ENCODE measurements at places on chromosomes 1 and 21.
A peak's percentile ranks its signal among the peaks of the same experiment; 100 is the strongest.

DNA sequence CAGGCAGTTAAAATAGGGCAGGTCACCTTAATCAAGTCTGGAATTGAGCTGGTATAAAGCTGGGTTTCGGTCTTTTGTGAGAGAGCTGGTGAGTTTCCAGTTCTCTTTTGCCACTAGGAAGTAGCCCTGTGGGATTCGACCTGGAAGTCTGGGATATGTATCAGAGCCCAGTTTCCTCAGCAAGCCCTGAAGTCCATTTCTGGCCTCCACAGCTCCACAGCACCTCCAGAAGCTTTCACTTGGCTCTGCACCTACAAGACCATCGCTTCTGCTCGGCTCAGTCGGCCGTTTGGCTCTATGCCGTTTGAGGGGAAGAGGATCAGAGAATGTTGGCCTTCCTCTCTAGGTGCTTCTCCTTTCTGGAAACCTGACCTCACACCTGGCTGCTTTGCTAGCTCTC lies 148.0 kb downstream of the GALNT2 start:
- H3K4me3 ChIP-seq = no peak overlapping the region
- H3K27ac ChIP-seq = no peak overlapping the region
- H3K36me3 ChIP-seq = no peaks in the 10 kb centered on the region
- DNase-seq = no peak
- H3K4me1 ChIP-seq = no peaks in the 10 kb centered on the region

GRCh38 chr1:240107058-240107684 lies 15.5 kb downstream of the FMN2 start:
- H3K27ac ChIP-seq = no peak overlapping the region
- H3K4me1 ChIP-seq = no peaks in the 10 kb centered on the region
- no peaks in the 10 kb centered on the region for H3K36me3 ChIP-seq
- no peaks in the 10 kb centered on the region for H3K27me3 ChIP-seq
- no peak overlapping the region for H3K4me3 ChIP-seq
- DNase-seq = no peak

DNA sequence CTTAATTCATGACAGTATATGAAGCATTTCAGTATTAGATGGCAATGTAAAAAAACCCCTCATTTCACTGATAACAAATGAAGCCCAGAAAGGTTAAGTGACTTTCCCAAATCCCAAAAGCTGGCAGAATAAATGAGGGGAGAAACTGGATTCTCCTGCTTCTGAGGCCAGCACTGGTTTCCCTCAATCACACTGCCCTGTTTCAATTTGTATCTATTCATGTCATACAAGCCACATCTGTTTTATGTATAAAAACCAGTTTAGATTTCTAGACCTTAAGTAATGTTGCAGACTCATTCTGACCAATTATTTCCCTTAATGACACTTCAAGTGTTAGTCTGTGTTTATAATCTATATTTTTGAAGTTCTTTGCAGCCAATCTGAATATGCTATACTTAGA lies 16.8 kb downstream of the PLPPR4 start:
- no peak overlapping the region for H3K4me3 ChIP-seq
- no peak for DNase-seq
- no peaks in the 10 kb centered on the region for H3K36me3 ChIP-seq
- H3K27ac ChIP-seq = no peak overlapping the region
- no peaks in the 10 kb centered on the region for H3K4me1 ChIP-seq

DNA sequence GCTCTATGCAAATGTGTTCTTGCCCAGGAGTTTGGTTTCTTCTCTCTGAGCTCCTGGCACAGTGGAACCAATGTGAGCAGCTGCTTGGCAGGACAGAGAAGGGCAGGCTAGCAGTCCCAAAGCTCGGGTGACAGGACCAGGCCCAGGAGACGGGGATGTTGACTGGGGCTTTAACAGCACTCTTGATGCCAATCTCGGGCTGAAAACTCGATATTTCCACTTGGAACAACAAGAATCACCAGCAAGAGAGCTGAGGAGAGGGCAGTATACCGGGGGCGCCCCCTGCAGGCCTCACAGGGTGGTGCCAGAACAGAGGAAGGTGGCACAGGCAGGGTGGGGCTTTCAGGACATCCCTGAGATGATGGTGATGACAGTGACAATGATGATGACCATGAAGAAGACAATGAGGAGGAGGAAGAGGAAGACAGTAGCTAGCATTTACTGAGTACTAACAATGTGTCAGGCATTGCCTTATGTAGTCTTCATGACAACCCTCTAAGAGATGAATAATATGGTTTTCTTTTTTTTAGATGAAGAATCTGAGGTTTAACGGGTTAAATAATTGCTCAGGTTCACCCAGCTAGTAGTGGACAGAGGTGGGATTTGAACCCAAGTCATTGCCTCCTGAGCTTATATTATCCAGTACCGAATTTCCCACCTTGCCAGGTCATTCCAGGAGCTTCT lies 2.7 kb upstream of the KCNJ9 start:
- no peak for DNase-seq
- no peaks in the 10 kb centered on the region for H3K4me1 ChIP-seq
- no peaks in the 10 kb centered on the region for H3K36me3 ChIP-seq
- H3K27ac ChIP-seq = no peak overlapping the region
- H3K27me3 ChIP-seq = peaks cover 49% of the 10 kb centered on the region

- no peak overlapping the region for H3K27ac ChIP-seq
- no peak overlapping the region for H3K4me3 ChIP-seq
- no peaks in the 10 kb centered on the region for H3K27me3 ChIP-seq
- no peaks in the 10 kb centered on the region for H3K4me1 ChIP-seq
- DNase-seq = no peak
- H3K36me3 ChIP-seq = no peaks in the 10 kb centered on the region
These were observed 13.8 kb upstream of the LDLRAP1 start for GRCh38 chr1:25529518-25530185.

- no peaks in the 10 kb centered on the region for H3K36me3 ChIP-seq
- peaks cover 6% of the 10 kb centered on the region for H3K4me1 ChIP-seq
- no peak for DNase-seq
These were observed 30.7 kb downstream of the EIF2D start for GRCh38 chr1:206581571-206581981.

- H3K4me1 ChIP-seq = peaks cover 18% of the 10 kb centered on the region
- H3K27ac ChIP-seq = peak overlapping the region; percentile 65
- no peaks in the 10 kb centered on the region for H3K27me3 ChIP-seq
These were observed 3.2 kb downstream of the LBR start for GRCh38 chr1:225424562-225425200.

DNA sequence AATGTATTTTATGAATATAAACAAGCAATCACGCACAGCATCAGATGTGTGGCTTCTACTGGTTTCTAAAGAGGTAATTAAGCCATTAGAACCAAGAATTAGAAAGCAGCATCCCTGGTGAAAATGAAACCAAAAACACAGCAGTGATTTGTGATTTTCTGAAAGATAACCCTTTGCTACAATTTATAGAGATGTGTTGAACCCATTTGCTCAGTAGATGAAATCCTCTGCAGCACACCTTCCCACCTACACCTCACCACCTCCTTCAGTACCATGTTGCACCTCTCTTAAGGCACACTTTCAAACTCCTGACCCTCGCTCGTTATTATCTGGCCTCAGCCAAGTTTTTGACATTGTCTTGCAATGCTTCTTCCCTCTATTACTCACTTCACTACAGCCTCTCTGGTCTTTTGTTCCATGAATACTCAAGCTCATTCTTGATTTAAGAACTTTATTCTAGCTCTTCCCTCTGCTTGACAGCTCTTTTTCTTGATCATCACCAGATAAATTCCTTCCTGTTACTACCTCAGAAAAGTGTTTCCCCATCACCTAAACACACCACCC lies 38.6 kb downstream of the NSL1 start:
- H3K36me3 ChIP-seq = no peaks in the 10 kb centered on the region
- no peaks in the 10 kb centered on the region for H3K27me3 ChIP-seq
- no peaks in the 10 kb centered on the region for H3K4me1 ChIP-seq
- DNase-seq = no peak

GRCh38 chr1:185450917-185451316 lies 133.9 kb upstream of the IVNS1ABP start:
- peaks cover 5% of the 10 kb centered on the region for H3K4me1 ChIP-seq
- H3K27me3 ChIP-seq = no peaks in the 10 kb centered on the region
- no peaks in the 10 kb centered on the region for H3K36me3 ChIP-seq
- no peak for DNase-seq

DNA sequence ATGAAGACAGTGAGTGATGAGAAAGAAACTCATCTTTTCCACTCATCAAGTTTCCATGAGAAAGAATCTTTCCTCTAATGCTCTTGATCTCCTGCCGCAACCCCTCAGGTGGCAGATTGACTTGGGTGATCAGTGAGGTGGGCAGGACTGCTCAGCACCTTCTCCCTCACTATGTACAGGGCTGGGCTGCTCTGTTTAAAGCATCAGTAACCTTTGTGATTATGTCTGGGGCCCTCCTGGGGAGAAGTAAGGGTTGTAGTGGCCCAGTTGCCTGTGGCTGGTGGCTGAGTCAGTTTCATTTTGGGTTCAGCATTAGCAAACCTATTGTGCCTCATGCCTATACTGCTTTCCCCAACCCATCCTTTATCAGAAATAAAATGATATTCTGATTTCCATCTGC lies 366.0 kb downstream of the TTLL7 start:
- DNase-seq = no peak
- H3K27me3 ChIP-seq = no peaks in the 10 kb centered on the region
- no peaks in the 10 kb centered on the region for H3K36me3 ChIP-seq
- H3K4me3 ChIP-seq = no peak overlapping the region

DNA sequence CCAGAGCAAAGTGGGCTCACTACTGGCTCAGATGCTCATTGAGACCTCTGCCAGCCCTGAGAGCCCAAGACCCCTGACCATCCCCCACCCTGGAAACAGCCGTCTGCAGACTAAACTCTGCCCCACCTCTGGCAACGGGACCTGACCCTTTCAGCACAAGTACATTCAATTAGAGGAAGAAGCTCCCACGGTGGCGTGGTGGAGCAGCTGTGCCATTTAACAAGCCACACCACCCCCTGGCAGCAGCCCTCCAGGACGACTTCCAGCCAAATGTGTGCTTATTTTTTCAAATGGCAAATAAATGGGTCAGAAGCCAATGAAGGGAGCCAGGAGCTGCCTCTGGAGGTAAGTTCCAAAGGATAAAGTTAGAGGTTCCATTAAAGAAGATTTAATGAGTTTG lies 226.7 kb downstream of the NPHP4 start:
- no peaks in the 10 kb centered on the region for H3K4me1 ChIP-seq
- no peak overlapping the region for H3K4me3 ChIP-seq
- H3K36me3 ChIP-seq = no peaks in the 10 kb centered on the region
- H3K27ac ChIP-seq = no peak overlapping the region
- DNase-seq = no peak
- peaks cover 43% of the 10 kb centered on the region for H3K27me3 ChIP-seq

DNA sequence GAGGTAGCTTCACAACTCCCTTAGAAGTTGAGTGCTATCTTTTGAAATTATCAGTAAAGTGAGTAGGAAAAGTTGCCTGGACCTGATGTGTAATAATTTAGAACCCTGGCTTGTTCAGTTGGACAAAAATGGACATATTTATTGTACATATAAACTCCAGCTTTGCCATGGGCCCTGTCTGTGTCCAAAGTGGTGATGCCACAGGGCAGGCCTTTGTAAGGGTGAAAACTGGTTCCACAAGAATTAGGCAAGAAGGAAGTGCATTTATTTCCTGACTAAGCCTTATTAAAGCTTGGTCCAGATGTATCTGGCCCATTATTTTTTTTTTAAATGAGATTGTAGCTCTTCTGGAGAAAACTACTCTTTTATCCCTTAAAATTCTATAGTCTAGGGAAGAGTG lies 47.9 kb downstream of the MACO1 start:
- no peaks in the 10 kb centered on the region for H3K27me3 ChIP-seq
- 0 out of 2 replicates have a peak, but pooled peaks cover 4% of the 10 kb centered on the region for H3K36me3 ChIP-seq
- H3K4me1 ChIP-seq = peaks cover 31% of the 10 kb centered on the region
- H3K27ac ChIP-seq = peak overlapping the region; percentile 33

Measured in RWPE2 (cell line).